ENCODE measurements at places on chromosomes 6 and 20.

GRCh38 chr20:21500599-21500998 lies 13.3 kb downstream of the NKX2-2 start:
- H3K4me1 ChIP-seq: peaks cover 18% of the 10 kb centered on the region
- no peak overlapping the region for H3K4me3 ChIP-seq
- H3K27me3 ChIP-seq: peaks cover 48% of the 10 kb centered on the region
- H3K27ac ChIP-seq: no peak overlapping the region

- H3K36me3 ChIP-seq: no peaks in the 10 kb centered on the region
- DNase-seq: no peak
- no peaks in the 10 kb centered on the region for H3K4me1 ChIP-seq
- H3K27ac ChIP-seq: no peak overlapping the region
- H3K27me3 ChIP-seq: no peaks in the 10 kb centered on the region
These were observed 632.7 kb upstream of the PTCHD4 start for GRCh38 chr6:48743738-48744137.

- H3K4me1 ChIP-seq: peaks cover 6% of the 10 kb centered on the region
- H3K27me3 ChIP-seq: peaks cover 21% of the 10 kb centered on the region
- no peak overlapping the region for H3K4me3 ChIP-seq
- no peak overlapping the region for H3K27ac ChIP-seq
- H3K36me3 ChIP-seq: no peaks in the 10 kb centered on the region
These were observed 8.7 kb downstream of the CCDC170 start for GRCh38 chr6:151502499-151502898.

- no peak for DNase-seq
- no peak overlapping the region for H3K27ac ChIP-seq
- H3K4me3 ChIP-seq: no peak overlapping the region
- H3K4me1 ChIP-seq: peaks cover 5% of the 10 kb centered on the region
- H3K36me3 ChIP-seq: no peaks in the 10 kb centered on the region
- H3K27me3 ChIP-seq: no peaks in the 10 kb centered on the region
These were observed 571.2 kb downstream of the QKI start for GRCh38 chr6:163985710-163986109.

GRCh38 chr6:150250826-150251225 lies 108.0 kb downstream of the PPP1R14C start:
- DNase-seq: no peak
- peaks cover 45% of the 10 kb centered on the region for H3K27me3 ChIP-seq
- peaks cover 31% of the 10 kb centered on the region for H3K4me1 ChIP-seq
- no peak overlapping the region for H3K27ac ChIP-seq
- H3K4me3 ChIP-seq: no peak overlapping the region
- H3K36me3 ChIP-seq: peaks cover 10% of the 10 kb centered on the region

DNA sequence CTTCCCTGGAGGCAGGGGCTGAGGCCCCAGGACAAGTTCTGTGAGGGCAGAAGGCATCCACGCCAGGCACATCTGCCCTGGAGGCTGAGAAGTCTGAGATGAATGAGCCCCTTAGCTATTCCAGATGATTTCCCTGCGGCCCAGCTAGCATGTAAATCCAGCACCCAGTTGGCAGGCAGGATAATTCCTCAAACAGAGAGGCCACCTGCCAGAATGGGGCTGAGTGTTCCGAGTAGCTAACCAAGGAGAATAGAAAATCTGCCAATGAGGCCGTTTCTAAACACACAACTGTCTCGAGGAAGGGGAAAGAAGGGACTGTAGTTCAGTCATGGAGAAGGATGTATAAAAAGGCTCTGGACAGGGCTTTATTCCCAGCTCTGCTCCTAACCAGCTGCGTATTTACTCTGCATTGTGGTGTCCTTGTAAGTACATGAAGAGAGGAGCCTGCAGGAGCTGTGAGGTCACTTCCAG lies 211.4 kb upstream of the CDYL start:
- DNase-seq: no peak
- no peaks in the 10 kb centered on the region for H3K36me3 ChIP-seq
- no peak overlapping the region for H3K4me3 ChIP-seq

DNA sequence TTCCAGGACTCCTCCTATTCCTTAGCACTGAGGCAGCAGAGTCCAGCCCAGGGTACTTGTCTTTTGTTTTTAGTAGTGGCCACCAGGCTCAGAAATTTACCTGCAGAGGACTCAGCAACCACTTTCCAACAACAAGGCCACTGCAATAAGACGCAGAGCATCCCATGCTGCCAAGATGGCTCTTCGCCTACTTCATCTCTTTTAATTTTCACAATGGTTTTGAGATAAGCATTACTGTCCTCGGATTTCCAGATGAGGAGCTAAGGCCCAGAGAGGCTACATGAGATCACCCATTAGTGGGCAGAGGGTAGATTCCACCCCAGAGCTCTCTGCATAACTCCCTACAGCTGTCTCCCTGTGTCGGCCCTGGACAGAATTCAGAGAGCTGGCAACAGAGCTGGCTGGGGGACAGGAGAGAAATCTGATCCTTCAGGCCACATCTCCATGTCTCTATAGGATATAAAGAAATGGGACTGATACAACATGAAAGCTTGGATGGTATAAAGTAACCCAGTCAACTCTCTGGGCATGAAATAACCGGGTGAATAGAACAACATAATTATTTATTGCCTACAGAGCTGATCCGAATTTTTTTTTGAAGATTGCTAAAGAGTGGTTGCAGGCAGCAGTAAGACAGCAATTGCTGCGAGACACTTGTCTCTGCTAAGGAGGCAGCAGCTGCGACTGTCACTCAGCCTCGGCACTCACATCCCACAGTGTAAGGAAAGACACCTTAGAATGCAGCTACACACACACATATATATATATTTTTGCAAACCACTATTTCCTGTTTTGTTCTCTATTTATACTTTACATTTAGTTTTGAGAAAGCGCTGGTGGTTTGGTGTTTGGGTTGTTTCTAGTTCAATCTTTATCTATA lies 37.2 kb downstream of the SCML4 start:
- H3K4me3 ChIP-seq: peak overlapping the region; percentile 65
- no peaks in the 10 kb centered on the region for H3K27me3 ChIP-seq
- H3K27ac ChIP-seq: peak overlapping the region; percentile 86
- no peaks in the 10 kb centered on the region for H3K36me3 ChIP-seq

GRCh38 chr20:33145521-33145920 lies 22.4 kb upstream of the BPIFA2 start:
- peaks cover 49% of the 10 kb centered on the region for H3K27me3 ChIP-seq
- no peak for DNase-seq
- H3K36me3 ChIP-seq: no peaks in the 10 kb centered on the region
- no peaks in the 10 kb centered on the region for H3K4me1 ChIP-seq

DNA sequence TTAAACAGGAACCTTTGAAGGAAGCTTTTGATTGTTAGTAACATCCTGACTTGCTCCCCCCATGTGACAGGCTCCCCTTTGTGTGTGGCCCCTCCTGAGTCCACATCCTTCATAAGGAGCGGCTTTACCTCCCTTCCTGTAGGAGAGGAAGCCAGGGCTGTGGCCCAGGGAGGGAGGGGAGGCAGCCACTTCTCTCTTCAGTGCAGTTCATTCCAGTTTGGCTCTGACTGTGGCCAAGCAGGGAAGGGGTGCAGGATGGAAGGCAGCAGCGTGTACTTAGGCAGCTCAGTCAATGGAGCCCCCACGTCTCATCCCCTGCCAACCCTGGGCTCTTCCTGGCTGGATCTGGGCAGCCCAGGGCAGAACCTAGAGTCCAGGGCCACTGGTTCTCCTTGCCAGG lies 295.2 kb downstream of the QKI start:
- peaks cover 8% of the 10 kb centered on the region for H3K27me3 ChIP-seq
- no peaks in the 10 kb centered on the region for H3K36me3 ChIP-seq
- no peak overlapping the region for H3K27ac ChIP-seq
- DNase-seq: no peak

DNA sequence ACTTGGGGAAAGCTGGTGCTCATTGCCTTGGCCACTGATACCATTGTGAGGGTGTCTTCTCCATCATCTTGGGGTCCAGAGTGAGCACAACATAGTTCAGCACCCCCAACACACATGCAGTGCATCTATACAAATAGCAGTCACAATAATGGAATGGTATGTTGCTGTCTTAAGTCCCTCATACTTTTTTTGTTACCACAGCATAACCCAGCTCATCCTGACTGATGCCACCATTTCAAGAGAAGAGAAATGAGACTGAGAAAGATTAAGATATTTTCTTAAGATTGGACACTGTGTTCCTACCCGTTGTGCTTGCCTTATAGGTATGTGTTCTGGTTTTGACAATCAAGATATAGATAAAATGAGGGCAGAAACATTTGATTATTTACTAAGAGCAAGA lies 15.6 kb downstream of the CST4 start:
- H3K36me3 ChIP-seq: no peaks in the 10 kb centered on the region
- no peak overlapping the region for H3K27ac ChIP-seq
- H3K4me3 ChIP-seq: no peak overlapping the region
- H3K4me1 ChIP-seq: no peaks in the 10 kb centered on the region

DNA sequence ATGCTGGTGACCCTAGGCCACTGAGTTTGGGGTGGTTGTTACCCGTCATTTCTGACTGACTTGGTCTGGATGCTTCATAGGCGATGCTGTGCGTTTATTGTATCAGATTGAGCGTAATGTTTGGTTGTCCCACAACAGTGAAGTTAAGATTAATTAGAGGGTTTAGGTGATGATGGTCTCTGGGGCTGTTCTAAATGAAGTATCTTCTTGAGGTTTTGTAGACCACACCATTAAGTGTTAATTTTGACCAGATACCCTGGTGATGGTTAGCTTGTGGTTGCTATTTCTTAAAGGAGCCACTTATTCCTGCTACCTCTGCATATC lies 132.8 kb downstream of the ARID1B start:
- no peaks in the 10 kb centered on the region for H3K27me3 ChIP-seq
- DNase-seq: no peak
- H3K4me1 ChIP-seq: peaks cover 21% of the 10 kb centered on the region
- no peak overlapping the region for H3K27ac ChIP-seq
- H3K4me3 ChIP-seq: no peak overlapping the region

- H3K27ac ChIP-seq: no peak overlapping the region
- no peaks in the 10 kb centered on the region for H3K36me3 ChIP-seq
- no peak for DNase-seq
- H3K4me1 ChIP-seq: no peaks in the 10 kb centered on the region
- no peaks in the 10 kb centered on the region for H3K27me3 ChIP-seq
These were observed 10.1 kb upstream of the HDAC2 start for GRCh38 chr6:113980937-113981554.

DNA sequence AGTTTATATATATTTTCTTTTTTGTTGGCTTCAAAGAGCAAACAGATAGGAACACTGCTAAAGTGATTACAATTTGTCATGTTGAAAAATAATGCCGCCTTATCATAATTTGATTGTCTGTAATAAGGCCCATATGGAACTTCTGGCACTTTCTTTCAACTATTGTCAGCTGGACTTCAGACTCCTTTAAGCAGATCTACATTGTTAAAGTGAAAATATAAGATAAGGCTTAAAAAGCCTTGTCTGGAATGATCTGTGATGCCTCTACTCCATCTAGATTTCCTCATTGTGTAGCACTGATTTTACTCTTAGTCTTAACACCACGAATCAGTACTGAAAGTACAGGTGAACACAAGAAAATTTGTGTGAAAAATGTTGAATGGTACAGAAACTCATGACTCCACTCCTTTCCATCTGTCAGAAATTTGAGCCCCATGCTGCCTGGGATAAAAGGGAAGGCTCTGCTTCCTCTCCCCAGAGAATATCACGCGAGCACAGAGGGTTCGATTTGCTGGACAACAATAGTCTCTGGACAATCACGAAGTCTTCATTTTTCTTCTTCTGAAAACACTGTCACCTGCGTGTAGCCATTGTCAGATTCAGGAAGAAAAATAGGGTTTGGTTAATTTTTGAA lies 56.0 kb downstream of the BCAS1 start:
- no peak overlapping the region for H3K4me3 ChIP-seq
- DNase-seq: no peak
- peaks cover 16% of the 10 kb centered on the region for H3K27me3 ChIP-seq
- peaks cover 8% of the 10 kb centered on the region for H3K4me1 ChIP-seq
- no peak overlapping the region for H3K27ac ChIP-seq

- no peak overlapping the region for H3K4me3 ChIP-seq
- no peaks in the 10 kb centered on the region for H3K27me3 ChIP-seq
- peaks cover 8% of the 10 kb centered on the region for H3K36me3 ChIP-seq
These were observed 26.0 kb upstream of the PRDM1 start for GRCh38 chr6:106060167-106060566.

GRCh38 chr6:80437221-80437620 lies 330.8 kb downstream of the BCKDHB start:
- DNase-seq: no peak
- no peak overlapping the region for H3K4me3 ChIP-seq
- no peaks in the 10 kb centered on the region for H3K4me1 ChIP-seq
- no peaks in the 10 kb centered on the region for H3K36me3 ChIP-seq

- no peaks in the 10 kb centered on the region for H3K27me3 ChIP-seq
- H3K27ac ChIP-seq: no peak overlapping the region
- H3K4me1 ChIP-seq: no peaks in the 10 kb centered on the region
These were observed 2.6 kb upstream of the BPIFB4 start for GRCh38 chr20:33076662-33077372.

DNA sequence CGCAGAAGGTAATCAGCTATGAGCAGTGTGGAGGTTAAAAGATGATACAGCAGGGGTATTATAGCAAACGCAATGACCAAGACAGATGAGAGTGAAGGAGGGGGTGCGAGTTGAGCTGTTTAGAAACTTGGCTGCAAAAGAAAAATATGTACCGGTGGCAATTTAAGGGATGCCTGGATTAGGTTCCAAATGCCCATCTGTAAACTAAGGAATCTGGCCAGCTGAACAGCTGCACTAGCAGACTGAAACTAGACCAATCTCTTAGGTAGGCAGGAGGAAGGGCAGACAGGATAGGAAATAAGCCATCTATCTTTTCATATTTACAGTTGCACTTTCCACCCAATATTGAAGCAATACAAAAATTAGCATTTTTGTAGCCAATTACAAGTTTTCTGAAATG lies 407.6 kb downstream of the HTR1B start:
- no peaks in the 10 kb centered on the region for H3K27me3 ChIP-seq
- no peak overlapping the region for H3K4me3 ChIP-seq
- no peaks in the 10 kb centered on the region for H3K4me1 ChIP-seq
- DNase-seq: no peak

DNA sequence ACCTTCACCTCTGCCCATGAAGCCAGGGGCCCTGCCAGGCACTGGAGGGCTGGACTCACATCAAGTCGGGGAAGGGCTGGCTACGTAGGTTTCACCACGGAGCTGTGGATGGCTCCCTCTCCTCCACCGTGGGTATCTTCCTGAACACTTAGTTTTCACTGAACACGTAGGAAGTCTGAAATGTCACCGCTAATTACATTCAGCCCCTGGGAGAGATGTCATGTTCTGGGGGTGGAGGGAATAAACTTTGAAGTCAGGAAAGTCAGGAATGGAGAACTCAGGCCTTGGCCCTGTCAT lies 6.5 kb downstream of the LHFPL5 start:
- H3K4me1 ChIP-seq: peaks cover 10% of the 10 kb centered on the region
- H3K36me3 ChIP-seq: no peaks in the 10 kb centered on the region
- H3K27me3 ChIP-seq: peaks cover 1% of the 10 kb centered on the region
- no peak overlapping the region for H3K27ac ChIP-seq

DNA sequence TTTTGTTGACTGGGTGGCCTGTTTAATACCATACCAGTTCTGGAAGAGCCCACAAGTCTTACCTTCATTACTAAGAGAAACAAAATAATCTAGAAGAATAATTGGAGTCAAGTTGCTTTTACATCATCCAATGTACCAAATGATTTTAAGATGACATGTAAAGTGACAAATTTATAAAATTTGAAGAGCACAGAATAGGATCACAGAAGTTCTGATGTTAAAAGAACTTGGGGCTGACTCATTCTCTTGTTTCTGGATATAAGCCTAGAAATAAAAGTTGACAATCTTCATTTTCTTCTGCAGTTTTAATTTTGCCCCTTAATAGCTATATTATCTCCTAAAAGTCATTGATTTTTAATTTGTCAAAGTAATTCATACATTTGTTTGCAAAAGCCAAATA lies 317.5 kb upstream of the MARCKS start:
- no peaks in the 10 kb centered on the region for H3K36me3 ChIP-seq
- H3K4me1 ChIP-seq: no peaks in the 10 kb centered on the region
- DNase-seq: no peak
- no peak overlapping the region for H3K27ac ChIP-seq
- H3K4me3 ChIP-seq: no peak overlapping the region
- no peaks in the 10 kb centered on the region for H3K27me3 ChIP-seq
